ENCODE measurements at places on chromosomes 16 and 17. TPM values are rescaled to one million over a fixed set of nuclear protein-coding genes. Genes with fewer than 3 reads are reported as not detected.

Gene ABCC11
- total RNA-seq, result under 0.01 TPM

Gene CCL14
- total RNA-seq, result not detected

Gene C16orf92
- not detected for total RNA-seq

Gene AURKB
- total RNA-seq, result 2.1 TPM
